ENCODE measurements at places on chromosomes 1 and 21.

- DNase-seq: no peak
Measured at GRCh38 chr1:76687307-76688175, 179.7 kb upstream of the ST6GALNAC5 start.

GRCh38 chr1:165633614-165634013 is 2.6 kb downstream of the MGST3 start:
- peak; percentile 54 for DNase-seq

DNA sequence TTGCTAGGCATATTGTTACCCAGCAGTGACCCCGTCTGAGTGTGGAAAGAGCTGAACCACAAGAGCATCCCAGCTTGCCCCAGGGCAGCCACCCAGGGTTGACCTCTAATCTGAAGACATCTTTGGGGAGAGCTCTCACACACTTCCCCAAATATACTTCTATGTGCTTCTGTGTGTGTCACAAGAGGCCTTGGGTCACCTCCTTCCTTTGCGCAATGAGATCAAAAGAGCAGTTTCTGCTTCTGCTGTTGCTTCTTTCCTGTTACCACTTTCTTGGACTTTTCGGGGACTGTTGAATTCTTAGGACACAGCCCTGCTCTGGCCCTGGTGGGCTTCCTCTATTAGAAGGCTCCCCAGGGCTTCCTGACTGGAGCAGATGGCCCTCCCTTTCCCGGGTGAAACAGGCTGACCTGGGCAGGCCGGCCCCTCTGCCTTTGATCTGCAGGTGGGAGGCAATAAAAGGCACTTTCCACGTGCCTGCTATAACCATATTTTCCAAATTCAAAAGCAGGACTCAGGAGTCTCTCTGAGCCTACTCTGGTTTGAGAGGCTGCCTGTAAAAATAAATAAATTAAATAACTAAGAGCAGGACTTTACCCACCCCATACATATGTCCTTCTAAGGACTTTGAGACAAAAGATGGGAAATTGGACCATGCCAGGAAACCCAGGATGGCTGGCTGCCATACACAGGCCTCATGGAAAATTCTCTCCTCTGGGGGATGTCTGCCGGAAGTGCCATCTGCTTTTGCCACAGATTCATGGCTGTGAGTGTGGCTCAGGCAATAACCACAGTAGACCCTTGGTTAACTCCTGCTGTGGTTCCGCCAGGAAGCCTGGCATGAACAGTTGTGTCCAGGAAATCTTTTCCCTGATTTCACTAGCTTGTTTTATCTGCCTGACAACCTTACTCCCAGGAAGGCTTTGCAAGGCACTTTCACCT is 28.3 kb upstream of the RCSD1 start:
- peak; percentile 7 for DNase-seq

- DNase-seq: no peak
Measured at GRCh38 chr1:29489471-29489870, 253.1 kb downstream of the PTPRU start.

DNA sequence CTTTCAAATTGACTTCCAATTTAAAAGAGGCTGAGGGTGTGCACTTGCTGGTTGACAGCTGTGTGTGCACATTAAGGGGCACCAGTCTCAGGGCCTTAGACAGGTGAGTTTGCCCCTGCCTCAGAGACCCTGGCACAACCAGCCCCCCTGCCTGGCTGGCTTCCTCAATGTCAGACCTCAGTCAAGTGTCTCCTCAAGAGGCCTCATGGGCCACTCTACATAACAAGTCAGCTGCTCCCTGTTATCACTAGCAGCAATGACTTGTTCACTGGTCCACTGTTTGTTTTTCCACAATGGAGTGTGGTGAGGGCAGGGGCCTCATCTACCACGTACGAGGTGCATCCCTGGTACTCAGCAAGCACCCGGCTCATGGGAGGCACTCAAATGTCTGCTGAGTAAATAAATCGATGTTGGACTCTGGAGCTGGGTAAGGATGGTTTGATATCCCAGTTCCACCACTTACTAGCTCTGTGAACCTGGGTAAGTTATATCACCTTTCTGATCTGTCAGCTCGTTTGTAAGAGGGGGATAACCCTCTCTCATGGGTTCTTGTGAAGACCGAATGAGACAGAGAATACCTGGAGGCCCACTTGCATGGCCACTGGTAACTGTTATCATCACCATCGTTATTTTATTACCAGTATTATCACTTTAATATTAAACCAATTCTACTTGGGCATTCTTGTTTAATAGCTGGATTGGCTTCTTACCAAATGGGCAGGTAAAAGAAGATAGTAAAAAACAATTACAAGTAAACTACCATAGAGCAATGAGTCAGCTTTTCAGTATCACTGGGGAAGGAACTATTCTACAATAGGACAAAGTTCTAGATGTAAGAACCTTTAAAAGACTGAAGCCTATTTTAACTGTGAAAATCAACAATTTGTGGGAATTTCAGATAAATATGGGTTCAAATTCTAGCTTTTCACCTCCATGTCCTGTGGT is 64.6 kb downstream of the SLC66A1 start:
- DNase-seq: no peak

GRCh38 chr1:205417870-205418635 is 3.8 kb downstream of the LEMD1 start:
- no peak for DNase-seq
